Glomerular endothelial cell (primary cell): ENCODE measurements at places on chromosomes 7 and 10.

DNA sequence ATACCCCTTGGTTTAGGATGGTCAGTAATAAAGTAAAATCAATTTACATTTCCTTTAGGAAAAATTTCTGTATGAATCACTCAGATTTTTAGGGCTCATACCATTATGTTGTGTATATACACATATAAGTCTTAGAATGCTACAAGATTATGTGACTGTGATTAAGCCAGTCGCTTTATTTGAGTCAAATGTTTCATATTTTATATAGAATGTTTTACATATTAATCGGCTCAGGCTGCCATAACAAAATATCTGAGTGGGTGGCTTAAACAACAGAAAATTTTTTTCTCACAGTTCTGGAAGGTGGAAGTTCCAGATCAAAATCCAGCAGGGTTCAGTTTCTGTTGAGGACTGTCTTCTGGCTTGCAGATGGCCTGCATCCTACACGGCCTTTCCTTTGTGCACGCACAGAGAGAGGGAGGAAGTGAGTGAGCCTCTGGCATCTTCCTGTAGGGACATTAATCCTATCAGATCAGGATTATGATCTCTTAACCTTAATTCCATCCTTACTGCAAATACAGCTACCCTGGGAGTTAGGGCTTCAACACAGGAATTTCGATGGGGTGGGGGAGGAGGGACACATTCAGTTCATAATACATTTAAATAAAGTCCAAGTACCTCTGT lies 198.0 kb downstream of the PHF14 start:
- DNase-seq: no peak

- no peak for DNase-seq
Measured at GRCh38 chr7:13834328-13834761, 155.1 kb downstream of the ETV1 start.

DNA sequence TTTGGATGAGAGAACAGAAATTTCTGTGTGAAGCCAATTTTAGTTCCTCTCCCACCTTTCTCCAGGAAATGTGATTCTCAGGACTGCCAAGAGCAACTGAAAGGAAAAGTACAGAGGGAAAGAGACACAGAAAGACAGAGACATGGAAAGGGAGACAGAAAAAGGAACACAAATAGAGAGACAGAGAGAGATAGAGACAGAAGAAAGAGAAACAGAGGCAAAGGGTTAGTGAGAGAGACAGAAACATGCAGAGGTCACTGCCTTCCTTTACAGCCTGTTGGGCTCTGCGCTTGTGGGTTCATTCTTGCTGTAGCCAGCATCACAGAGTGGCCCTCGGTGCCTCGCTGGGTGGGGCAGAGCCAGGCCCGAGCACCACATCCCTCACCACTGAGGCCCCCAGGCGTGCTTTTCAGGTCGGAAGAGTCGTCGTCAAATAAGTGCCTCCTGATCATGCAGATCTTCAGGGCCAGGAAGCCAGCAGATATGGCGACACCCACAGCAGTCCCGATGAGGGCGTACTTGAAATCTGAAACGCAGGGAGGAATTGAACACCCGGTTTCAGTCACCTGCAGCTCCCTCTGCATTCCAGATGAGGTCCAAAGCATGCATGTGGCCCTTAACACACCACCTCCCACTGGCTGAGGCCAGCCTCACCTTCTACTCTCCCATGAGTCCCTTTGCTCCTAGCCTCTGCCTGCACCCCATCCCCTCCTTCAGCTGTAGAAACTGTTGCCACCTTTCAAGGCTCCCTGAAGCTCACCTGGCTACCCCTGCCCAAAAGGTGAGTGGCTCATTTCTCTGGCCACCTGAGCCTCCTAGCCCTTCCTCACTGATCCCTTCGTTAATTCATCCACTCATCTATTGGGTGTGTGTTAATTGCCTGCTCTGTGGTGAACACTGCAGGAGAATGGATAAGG lies 21.4 kb downstream of the TMEM273 start:
- DNase-seq: no peak

DNA sequence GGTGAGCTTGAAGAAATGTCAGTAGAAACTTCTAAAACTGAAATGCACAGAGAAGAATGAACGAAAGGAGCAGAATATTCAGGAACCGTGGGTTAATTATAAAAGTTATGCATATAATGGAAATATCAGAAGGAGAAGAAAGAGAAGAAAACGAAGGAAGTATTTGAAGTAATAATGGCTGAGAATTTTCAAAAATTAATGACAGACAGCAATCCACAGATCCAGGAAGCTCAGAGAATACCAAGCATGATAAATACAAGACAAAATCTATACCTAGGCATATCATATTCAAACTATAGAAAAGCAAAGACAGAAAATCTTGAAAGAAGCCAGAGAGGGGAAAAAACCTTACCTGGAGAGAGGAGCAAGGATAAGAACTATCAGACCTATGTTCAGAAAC lies 16.5 kb upstream of the MCM10 start:
- no peak for DNase-seq

GRCh38 chr10:74011770-74012169 lies 13.9 kb downstream of the VCL start:
- DNase-seq: no peak

DNA sequence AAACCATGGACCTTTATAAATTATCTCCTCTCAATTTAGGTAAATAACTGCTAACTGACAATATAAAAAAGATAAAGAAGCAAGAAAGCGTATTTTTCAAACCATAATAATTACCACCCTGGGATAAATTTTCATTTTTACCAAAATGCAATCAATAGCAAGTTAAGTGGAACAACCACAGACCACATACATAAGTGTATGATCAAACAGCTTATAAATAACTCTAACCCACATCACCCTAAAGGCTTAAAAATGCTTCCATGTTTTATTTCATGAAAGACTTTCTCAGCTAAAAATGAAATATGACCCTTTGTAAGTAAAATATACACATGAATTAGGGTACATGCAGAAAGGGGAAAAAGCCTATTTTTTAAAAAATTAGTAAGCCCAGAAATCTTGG lies 156.5 kb downstream of the SGMS1 start:
- no peak for DNase-seq

- DNase-seq: no peak
Measured at GRCh38 chr10:126437635-126438406, 49.5 kb upstream of the ADAM12 start.

DNA sequence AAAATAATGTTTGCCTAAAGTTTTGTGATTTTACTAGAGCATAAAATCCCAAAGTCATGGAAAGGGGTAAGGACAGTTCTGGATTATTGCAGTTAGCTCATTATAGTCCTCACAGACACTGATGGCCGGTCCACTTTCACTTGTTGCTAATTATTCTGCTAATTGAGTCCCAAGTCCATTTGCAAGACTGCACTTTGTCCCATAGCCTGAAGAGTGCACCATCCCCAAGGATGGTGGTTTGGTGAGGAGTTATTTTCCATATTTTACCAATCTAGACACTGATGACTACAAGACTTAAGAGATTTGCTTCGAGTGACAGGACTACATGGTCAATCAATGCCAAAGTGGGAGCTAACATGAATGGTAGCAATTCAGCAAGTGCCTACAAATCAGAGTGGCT lies 181.8 kb upstream of the CACNA2D1 start:
- no peak for DNase-seq

DNA sequence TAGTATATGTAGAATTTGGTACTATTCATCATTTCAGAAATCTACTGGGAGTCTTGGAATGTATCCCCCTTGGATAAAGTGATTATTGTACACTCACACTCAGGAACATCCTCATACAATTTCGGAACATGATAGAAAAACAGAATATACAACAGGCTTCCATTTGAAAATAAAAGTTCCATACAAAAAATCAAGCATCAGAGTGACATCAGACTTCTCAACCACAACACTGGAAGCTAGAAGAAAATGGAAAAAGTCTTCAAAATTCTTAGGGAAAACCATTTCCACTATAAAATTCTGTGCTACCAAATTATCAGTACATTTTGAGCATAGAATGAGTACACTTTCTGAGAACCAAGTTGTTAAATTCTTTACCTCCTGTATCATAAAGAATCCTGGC lies 8.8 kb downstream of the LYZL1 start:
- DNase-seq: no peak

- no peak for DNase-seq
Measured at GRCh38 chr7:76252021-76252420, 50.3 kb downstream of the SRRM3 start.

GRCh38 chr10:123583639-123584418 lies 82.3 kb upstream of the GPR26 start:
- peak; percentile 29 for DNase-seq

GRCh38 chr7:34138483-34138882 lies 233.1 kb downstream of the BMPER start:
- DNase-seq: no peak

DNA sequence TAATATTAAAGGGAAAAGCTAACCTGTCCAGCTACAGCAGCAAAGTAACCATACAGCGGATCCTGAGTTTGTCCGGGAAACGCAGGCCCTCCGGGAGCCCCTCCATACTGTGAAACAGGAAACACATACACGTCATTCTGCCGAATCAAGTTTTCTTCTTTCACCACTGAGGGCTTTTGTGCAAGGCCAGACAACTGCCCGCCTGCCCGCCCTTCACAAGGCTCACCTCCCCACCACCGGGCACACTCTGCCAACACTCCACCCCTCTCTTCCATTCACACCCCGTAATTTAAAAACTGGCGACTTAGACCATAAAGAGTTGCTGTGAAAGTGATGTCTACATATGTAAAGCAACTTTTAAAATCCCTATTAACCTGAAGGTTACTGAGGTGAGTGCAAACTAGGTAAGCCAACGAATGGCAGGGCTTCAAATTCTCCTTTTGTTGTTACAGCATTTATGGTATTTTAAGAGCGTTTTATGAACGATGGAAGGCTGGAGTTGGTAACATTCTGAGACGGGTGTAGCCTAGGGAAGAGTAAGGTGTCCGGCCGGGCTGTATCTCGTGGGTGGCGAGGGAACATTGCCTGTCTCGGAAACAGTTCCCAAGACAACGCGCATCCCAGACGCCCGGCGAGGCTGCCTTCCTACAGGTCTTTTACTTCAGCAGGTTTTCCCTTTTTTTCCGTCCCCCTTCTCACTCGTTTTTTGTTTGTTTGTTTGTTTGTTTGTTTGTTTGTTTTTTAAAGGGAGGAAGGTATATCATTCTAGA lies 817 bp downstream of the SRI start:
- DNase-seq: no peak

- DNase-seq: no peak
Measured at GRCh38 chr7:150962553-150963399, 15.3 kb downstream of the KCNH2 start.

- DNase-seq: no peak
Measured at GRCh38 chr10:84138478-84139125, 707 bp upstream of the GHITM start.

DNA sequence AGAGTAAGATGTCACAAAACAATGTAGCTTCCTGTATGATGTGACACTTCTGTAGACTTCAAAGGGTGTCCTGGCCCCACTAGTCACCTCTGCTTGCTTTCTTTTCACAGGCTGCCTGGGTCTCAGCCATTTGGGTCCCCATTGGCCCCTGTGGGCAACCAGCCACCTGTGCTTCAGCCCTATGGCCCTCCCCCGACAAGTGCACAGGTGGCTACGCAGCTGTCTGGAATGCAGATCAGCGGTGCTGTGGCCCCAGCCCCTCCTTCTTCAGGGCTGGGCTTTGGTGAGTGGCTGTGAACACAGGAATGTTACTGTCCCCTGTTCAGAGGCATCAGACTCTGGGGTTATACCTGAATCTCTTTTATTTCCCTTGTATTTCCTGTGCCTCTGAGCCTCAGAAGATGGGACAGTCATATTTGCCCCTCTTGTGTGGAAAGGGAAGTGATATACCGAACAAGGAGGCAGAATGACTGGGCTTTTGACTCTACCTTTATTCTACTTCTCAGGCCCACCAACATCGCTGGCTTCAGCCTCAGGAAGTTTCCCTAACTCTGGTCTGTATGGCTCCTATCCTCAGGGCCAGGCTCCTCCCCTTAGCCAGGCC lies 15.4 kb downstream of the SEC24C start:
- no peak for DNase-seq

DNA sequence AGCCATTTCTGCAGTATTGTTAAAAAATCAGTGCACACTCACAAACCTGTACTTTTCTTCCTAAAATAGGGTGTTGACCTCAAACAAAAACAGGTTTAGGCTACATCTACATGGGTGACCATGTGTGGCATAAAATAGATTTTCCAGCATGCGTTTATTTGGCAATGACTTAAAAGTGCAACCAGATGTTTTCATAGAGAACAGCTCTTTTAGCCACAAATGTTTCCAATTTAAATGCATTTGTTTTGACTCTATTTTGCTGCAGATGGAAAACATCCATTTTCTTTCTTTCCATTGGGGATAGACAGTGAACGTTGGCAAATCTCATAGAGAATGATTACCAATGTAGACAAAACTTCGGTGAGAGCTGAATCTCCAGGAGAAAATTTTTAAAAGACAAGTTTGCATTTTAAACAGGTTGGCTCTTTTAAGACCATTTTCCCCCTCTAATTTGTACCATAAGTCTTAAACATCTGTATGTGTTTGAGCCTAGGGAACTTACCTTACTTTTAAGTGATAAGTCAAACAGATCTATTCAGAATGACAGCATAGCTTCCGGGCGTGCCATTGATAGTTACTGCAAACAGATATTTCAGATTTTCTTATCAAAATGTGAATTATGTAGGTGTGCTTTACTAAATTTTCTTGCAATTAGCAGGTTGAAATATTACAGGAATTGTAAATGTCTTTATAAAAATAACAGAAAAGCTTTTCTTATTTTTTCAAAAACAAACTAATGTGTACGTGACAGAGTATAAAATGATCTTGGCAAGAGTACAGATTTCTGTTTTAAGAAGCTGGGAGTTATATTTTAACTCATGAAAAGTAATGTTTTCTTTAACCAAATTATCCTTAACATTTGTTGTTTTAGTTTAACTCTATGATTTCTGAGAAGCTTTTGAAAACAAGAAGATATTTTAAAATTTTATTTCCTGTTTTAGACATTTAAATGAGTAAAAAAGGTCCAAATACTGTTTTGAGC lies 144.9 kb downstream of the HGF start:
- DNase-seq: no peak

DNA sequence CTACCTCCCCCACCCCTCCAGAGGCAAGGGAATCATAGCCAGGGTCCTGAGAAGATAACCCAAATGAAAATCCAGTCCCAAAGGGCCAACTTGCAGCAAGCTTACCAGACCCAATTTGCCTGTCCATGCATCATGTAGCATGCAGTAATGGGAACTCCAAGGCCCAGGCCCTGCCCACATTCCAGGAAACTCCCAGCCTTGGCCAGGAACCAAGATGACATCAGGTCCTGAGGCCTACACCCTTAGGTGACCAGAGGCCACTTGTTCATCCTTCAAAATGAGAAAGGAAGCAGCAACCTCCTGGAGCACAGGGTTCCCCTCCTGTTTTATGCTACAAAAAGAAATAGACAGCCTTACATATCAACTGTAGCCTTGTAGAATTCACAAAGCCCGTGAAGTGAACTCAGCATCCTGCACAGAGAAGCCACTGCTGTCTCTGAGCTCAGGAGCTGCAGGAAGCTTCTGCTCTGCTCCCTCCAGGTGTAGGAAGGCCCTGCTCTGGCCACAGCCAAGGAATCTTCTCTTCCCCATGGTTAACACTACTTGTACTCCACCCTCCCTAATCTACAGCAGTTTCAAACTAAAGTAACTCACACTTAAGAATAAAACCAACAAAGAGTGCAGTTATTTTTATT lies 30.3 kb upstream of the GRB10 start:
- no peak for DNase-seq
